Ecto neural progenitor cell (in vitro differentiated cells): ENCODE measurements at places on chromosomes 13 and 19.
A peak's percentile ranks its signal among the peaks of the same experiment; 100 is the strongest.

DNA sequence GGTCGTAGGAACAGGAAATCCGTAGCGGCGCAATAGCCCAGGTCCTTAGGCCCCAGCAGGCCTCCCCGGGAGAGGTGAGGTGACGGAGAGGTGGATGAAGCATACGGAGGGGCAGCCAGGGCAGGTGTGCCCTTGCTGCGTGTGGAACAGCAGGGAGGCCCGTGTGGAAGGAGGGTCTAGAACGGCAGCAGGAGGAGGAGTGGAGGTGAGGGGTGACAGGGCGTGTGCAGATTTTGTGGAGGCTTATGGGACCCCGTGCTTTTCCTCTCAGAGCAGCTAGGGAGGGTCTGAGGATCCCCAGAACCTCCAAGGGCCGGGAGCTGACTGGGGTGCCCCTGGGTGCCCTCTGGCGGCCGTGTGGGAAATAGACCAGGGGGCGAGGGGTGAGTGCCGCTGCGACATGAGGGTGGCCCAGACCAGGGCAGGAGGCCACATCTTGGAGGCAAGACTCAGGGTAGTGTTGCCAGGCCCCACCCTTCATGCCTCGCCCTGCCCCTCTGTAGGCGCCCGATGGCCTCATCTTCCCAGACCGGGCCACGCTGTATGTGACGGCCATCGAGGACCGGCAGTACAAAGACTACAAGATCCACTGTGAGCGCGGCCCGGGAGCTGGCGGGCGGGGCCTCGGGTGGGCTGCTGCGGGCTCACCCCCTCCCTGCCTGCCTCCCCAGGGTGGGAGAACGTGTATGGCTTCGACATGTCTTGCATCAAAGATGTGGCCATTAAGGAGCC, 5.0 kb upstream of the ADM5 start:
- DNase-seq: peak; percentile 63

- DNase-seq: no peak
Measured at GRCh38 chr19:15136234-15136954, 29.2 kb downstream of the SYDE1 start.

GRCh38 chr19:4103080-4103433, 20.9 kb downstream of the MAP2K2 start:
- DNase-seq: no peak

DNA sequence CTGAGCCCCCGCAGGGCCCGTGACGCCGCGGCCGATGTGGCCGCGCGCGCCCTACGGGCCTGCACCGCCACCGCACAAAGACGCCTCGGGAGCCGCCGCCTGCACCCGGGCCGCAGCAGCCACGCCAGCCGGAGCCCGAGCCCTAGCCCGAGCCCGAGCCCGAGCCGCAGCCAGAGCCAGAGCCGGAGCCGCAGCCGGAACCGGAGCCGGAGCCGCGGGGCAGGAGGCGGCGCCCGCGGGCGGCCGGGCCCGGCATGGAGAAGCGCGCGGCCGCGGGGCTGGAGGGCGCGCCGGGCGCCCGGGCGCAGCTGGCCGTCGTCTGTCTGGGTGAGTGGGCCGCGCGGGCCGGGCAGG, 379 bp downstream of the LRP3 start:
- no peak for DNase-seq

DNA sequence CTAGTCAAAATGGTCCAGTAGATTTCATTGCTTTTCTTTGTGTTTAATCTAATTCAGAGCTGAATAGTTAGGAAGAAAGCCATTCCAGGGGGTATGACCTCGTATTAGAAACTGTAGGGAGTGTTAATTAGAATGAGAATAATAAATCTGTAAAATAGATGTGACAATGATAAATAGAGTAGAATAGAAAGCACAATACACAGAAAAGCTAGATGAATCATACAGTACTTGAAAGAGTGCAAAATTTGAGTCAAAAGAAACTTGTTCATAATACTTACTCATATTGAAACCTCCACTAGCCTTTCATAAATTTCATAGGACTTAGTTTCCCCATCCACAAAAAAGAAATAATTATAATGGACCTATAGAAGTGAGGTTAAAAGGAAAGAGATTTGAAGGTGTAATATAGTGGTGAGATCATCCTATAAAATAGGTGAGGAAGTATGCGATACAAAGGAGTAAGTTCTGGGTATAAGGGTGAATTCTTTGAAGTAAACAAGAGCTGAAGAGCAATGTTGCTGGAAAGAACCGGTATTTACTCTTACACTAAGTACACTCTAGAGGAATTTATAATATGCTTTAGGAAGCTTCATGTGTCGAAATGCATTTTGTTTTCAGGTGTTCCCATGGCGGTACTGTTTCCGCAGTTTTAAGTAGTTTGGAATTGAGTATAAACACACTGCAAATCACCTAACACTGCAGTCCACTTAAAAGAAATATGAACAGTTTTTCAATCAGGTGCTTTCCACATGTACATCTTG, 21.9 kb downstream of the PCDH17 start:
- DNase-seq: no peak

DNA sequence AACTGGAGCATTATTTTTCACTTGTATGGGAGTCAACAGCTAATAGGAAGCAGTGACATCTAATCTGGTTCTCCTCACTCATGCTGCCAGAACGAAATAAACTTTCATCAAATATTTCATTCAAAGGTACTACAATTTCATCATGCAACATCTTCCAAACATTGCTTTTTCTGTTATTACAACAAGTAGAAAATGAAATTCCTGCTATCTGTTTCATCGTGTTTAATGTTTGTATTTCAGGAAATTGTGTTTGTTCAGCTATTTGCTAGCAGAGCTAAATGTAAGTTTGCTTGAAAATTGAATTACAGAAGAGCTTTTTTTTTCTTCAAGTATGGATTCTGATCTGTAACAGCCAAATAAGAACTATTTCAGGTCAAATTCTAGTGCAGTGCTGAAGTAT, 90.1 kb downstream of the SLITRK6 start:
- DNase-seq: no peak

DNA sequence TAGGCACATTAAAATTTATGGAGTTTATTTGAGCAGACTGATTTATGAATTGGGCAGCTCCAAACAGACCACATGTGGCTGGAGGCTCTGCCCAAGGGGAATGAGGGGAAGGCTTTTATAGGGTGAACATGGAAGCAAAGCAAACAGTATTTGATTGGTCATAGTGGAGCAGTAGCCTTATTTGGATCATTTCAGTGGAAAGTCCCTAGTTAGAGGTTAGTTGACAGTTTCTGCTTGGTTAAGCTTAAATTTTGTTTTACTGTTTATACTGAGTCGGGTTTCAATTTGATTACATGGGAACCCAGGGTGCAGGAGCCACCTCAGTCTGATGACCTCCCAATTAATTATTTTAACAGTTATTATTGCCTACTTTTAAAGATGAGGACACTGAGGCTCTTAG, 140.5 kb downstream of the NDFIP2 start:
- no peak for DNase-seq

DNA sequence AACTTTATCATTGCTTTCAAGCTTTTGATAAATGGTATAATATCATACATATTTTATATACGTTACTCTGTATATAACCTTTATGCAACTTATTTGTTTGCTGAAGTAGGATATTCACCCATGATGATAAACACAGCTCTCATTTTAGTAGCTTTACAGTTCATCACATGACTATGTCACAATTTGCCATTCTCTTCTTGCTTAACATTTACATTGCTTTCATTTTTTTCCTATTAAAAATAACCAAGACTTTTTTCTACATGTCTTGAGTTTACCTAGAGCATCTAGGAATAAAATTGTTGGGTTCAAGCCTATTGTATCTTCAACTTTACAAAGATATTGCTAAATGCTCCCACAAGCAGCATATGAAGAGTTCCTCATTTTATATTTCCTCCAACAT, 54.0 kb downstream of the KCNRG start:
- no peak for DNase-seq

DNA sequence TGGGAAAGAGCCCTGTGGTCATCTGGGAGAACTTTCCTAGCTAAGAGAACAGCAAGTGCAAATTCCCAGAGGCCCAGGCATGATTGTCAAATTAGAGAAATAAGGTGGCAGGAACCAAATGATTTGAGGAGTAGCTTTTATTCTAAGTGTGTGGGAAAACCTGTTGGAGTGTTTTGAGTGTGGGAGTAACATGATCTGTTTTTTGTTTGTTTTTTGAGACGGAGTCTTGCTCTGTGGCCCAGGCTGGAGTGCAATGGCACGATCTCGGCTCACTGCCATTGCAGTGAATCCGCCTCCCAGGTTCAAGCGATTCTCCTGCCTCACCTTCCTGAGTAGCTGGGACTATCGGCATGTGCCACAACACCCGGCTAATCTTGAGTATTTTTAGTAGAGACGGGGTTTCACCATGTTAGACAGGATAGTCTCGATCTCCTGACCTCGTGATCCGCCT, 2.4 kb downstream of the SAE1 start:
- DNase-seq: no peak

DNA sequence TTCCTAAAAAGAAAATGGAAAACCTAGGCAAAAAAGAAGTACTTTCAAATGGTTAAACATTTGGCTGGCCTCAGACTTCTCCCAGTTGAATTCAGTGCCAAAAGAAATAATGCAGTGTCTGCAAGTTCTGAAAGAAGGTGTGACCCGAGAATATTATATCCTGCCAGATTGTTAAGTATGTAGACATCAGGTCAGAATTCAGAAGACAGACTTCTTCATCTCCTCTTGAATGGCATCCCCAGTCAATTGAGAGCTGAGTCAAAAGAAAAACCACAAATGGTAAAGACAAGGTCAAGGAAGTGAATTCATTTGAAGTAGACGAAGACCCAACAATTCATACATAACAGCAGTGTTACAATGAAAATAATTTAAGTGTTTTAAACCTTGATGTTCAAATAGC, 194.5 kb downstream of the NBEA start:
- DNase-seq: no peak
